Caki2 (cell line): ENCODE measurements at places on chromosomes 2 and 18. TPM values are rescaled to one million over a fixed set of nuclear protein-coding genes. Genes with fewer than 3 reads are reported as not detected.

GRCh38 chr2:66733364-66733999 is 298.6 kb downstream of the MEIS1 start:
- DNase-seq: no peak

SLC4A1AP gene
- 27.6 and 37.5 TPM in 2 replicates for total RNA-seq

FKBP7 gene
- total RNA-seq: 60.6 and 61.8 TPM in 2 replicates

DNA sequence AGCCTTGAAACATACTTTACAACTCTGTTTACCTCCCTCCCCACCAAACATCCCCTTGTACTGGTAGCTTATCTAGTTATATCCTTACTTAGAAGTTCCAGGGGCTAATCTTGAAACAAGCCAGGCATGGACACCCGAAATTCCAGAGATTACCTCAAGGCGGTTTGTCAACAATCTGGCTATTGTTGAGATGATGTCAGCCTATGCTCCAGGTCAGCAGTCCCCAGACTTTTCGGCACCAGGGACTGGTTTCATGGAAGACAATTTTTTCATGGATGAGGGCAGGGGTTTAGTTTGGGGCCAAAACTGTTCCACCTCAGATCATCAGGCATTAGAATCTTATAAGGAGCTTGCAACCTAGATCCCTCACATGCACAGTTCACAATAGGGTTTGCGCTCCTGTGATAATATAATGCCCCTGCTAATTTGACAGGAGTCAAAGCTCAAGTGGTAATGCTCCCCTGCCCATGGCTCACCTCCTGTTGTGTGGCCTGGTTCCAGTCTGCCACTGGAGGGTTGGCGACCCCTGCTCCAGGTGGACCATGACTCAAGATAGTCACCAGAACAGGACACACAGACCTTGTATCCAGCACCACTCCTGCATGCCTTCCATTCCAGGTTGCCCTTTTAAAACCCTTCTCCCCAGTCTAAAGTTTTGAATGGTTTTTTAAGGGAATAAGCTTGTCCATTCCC is 171.2 kb downstream of the SPAG16 start:
- DNase-seq: peak; percentile 1

- no peak for DNase-seq
Measured at GRCh38 chr18:5891854-5892215, 3.5 kb downstream of the TMEM200C start.

RAMP1 gene
- total RNA-seq: not detected in 2 replicates

ZEB2 gene
- total RNA-seq: 1.2 and 1.7 TPM in 2 replicates

GRCh38 chr2:106062627-106063026 is 131.5 kb downstream of the UXS1 start:
- DNase-seq: no peak

GRCh38 chr2:128215897-128216642 is 102.6 kb downstream of the HS6ST1 start:
- no peak for DNase-seq

DSG1 gene
- total RNA-seq: not detected in 2 replicates

VAPA gene
- 341 and 399 TPM in 2 replicates for total RNA-seq

GRCh38 chr18:76817888-76818611 is 4.3 kb upstream of the ZNF236 start:
- DNase-seq: no peak

LRATD1 gene
- 1.2 and 1.9 TPM in 2 replicates for total RNA-seq

SLC20A1 gene
- total RNA-seq: 79.6 and 85.8 TPM in 2 replicates
